ENCODE measurements at places on chromosomes 6 and 20.

DNA sequence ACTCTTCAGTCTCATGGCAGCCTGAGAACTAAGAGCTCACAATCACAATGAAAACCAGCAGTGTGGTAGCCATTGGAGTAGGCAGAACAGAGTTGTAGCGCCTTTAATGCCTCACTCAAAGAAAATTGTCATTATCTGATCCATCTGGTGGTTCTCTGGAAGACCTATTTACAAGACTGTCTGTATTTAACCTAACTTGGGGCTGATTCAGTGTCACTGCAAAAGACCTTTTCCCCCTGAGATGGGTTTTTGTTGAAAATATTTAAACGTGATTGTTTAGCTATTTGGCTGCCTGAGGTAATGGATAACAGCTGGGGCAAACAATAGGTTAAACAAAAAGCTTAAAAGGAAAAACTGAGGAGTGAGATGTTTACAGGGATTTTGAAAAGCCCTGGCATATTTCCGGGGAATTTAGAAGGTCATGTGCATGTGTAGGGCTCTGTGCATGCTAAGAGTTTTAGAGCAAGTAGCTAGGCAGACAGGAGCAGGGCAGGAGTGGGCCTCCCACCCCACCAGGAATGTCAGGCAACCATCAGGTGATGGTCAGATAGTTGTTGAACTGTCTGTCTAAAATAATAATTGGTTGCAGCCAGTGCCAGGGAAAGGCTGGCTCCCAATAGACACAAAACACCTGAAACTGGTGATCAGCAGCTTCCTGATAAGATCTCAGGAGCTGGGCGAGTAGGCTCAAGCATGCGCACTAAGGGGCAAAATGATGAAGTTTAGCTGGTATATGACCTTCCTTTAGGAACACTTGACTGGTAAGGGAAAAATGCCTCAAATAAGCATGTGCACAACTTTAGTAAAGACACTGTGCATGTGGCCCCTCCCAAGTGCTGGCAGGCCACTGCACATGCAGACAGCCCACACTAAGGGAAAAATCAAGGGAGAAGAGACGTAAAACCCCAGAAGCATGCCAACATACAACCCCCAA lies 70.8 kb upstream of the AKIRIN2 start:
- H3K4me1 ChIP-seq = no peaks in the 10 kb centered on the region
- H3K27ac ChIP-seq = no peak overlapping the region
- no peak overlapping the region for H3K4me3 ChIP-seq
- H3K36me3 ChIP-seq = no peaks in the 10 kb centered on the region
- DNase-seq = no peak

GRCh38 chr6:94736236-94736635 lies 841.1 kb upstream of the MANEA start:
- no peak for DNase-seq
- H3K4me3 ChIP-seq = no peak overlapping the region
- H3K27me3 ChIP-seq = no peaks in the 10 kb centered on the region
- no peaks in the 10 kb centered on the region for H3K36me3 ChIP-seq
- no peaks in the 10 kb centered on the region for H3K4me1 ChIP-seq
- no peak overlapping the region for H3K27ac ChIP-seq

- H3K4me1 ChIP-seq = no peaks in the 10 kb centered on the region
- DNase-seq = no peak
- H3K4me3 ChIP-seq = no peak overlapping the region
- no peaks in the 10 kb centered on the region for H3K27me3 ChIP-seq
- H3K36me3 ChIP-seq = peaks cover 69% of the 10 kb centered on the region
- H3K27ac ChIP-seq = no peak overlapping the region
These were observed 8.9 kb upstream of the SNRNP48 start for GRCh38 chr6:7580927-7581618.

- no peaks in the 10 kb centered on the region for H3K36me3 ChIP-seq
- H3K27me3 ChIP-seq = no peaks in the 10 kb centered on the region
- H3K27ac ChIP-seq = no peak overlapping the region
- no peak for DNase-seq
- H3K4me3 ChIP-seq = no peak overlapping the region
- H3K4me1 ChIP-seq = no peaks in the 10 kb centered on the region
These were observed 44.6 kb upstream of the HDDC2 start for GRCh38 chr6:125346201-125346925.

GRCh38 chr6:122790028-122790422 lies 967 bp downstream of the SMPDL3A start:
- no peaks in the 10 kb centered on the region for H3K27me3 ChIP-seq
- peak overlapping the region; percentile 77 for H3K4me3 ChIP-seq
- peaks cover 42% of the 10 kb centered on the region for H3K4me1 ChIP-seq

DNA sequence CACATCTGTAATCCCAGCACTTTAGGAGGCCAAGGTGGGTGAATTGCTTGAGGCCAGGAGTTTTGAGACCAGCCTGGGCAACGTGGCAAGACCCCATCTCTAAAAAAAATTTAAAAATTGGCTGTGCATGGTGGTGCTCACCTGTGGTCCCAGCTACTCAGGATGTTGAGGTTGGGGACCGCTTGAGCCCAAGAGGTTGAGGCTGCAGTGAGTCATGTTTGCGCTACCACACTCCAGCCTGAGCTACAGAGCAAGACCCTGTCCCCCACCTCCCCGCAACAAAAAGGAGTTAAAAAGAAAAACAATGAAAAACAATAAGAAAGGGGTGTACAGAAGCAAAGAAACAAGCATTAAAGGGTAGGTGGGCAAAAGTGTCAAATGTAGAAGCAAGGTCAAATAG lies 57.3 kb downstream of the CDK19 start:
- H3K4me3 ChIP-seq = no peak overlapping the region
- no peak for DNase-seq
- H3K27me3 ChIP-seq = no peaks in the 10 kb centered on the region
- H3K36me3 ChIP-seq = no peaks in the 10 kb centered on the region
- peaks cover 8% of the 10 kb centered on the region for H3K4me1 ChIP-seq

DNA sequence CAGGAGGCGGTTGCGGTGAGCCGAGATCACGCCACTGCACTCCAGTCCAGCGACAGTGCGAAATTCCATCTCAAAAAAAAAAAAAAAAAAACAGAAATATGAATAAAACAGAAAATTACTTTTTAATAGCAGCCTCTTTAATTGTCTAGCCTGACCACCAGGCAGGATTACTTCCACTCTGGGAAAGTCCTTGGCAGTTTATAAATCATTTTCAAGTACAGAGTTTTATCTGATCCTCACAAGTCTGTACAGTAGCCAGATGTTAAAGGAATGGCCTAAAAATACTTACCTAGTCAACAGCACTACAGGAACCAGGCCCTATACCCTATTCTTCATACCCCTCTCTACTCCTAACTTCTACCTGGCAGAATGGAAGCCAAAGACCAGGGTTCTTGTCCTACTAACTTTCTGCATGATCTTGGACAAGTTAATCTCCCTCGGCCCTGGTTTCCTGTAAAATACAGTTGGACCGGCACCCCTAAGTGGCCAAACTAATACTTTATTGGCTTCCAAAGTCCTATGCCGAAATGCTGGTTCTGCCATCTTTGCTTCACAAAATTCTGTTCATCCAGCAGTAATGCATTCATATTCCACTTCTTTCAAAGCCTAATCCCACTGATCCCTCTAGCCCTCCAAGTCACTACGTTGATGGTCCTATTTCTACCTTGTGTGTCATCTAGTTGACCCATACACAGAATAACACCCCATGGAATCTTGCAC lies 1.9 kb downstream of the EIF2S2 start:
- H3K36me3 ChIP-seq = peaks cover 1% of the 10 kb centered on the region
- H3K4me1 ChIP-seq = peaks cover 44% of the 10 kb centered on the region
- DNase-seq = no peak

- no peak overlapping the region for H3K4me3 ChIP-seq
- no peaks in the 10 kb centered on the region for H3K4me1 ChIP-seq
- H3K27me3 ChIP-seq = no peaks in the 10 kb centered on the region
- DNase-seq = no peak
These were observed 19.8 kb downstream of the ADGRF5 start for GRCh38 chr6:46901882-46902314.

DNA sequence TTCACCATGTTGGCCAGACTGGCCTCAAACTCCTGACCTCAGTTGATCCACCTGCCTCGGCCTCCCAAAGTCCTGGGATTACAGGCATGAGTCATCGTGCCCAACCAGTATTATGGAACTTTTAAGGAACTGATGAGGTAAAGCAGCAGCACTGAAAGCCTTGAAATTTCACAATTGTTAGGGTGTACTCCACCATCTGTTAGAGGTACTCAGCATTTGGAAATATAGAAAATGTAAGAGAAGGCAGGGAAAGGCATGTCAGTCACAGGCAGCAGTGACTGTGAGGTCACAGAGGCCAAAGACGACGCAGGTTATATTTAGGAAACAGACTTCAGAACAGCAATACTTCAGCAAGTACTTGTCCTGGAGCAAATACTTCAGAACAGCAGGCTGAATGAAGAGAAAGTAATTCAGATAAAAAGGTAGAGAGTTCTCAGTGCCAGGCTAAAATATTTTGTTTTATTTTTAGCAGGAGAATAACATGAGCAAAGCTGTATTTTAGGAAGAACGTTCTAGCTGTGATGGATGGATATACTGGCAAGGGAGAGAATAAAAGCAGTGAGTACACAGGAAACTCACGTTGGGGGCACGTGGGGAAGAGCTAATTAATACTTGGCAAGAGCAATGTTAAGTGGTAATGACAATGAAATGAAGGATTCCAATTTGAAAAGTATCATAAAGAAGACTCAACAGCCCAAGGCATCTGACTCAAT lies 67.2 kb downstream of the DTNBP1 start:
- H3K27ac ChIP-seq = no peak overlapping the region
- H3K36me3 ChIP-seq = no peaks in the 10 kb centered on the region
- peaks cover 8% of the 10 kb centered on the region for H3K4me1 ChIP-seq
- DNase-seq = no peak
- no peaks in the 10 kb centered on the region for H3K27me3 ChIP-seq
- H3K4me3 ChIP-seq = no peak overlapping the region

- no peak for DNase-seq
- peaks cover 14% of the 10 kb centered on the region for H3K27me3 ChIP-seq
- no peak overlapping the region for H3K27ac ChIP-seq
- peaks cover 5% of the 10 kb centered on the region for H3K4me1 ChIP-seq
- no peak overlapping the region for H3K4me3 ChIP-seq
These were observed 13.2 kb downstream of the ZNF831 start for GRCh38 chr20:59176812-59177211.

DNA sequence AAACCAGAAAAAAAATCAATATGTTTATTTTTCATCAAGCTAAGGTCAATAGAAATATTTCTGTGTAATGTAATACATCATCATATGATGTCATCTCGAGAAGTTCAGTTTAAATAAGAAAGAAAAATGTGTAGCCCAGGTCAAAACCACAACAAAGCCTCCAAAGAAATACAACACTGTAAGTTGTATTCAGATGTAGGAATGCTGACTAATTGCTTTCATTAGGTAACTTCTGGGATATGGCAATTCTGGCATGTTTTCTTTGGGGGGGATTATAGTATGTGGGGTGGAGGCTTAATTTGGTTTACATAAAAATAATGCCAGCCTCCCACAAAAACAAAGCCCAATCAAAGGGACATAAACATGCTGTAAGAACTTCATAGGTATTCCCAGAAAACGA lies 881.8 kb upstream of the CITED2 start:
- no peaks in the 10 kb centered on the region for H3K36me3 ChIP-seq
- H3K4me3 ChIP-seq = no peak overlapping the region
- DNase-seq = no peak
- H3K27ac ChIP-seq = no peak overlapping the region

DNA sequence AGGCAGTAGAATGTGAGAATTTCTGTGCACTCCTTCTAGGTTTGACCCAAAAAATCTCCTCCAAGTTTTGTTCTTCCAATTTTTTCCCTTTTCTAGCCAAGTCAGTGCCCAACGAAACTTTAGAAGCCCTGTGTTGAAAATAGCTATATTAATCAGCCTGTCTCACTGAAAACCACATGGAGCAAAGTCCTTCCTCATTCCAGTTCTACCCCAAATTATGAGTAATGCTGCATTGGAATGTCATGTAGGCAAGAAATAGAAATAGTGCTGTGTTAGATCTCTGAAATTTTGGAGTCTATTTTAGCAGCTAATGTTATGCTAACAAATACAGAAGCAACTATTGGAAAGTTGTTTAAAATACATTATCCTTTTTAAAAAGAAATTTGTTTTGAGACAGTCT lies 725.5 kb downstream of the TBC1D32 start:
- no peak for DNase-seq
- no peaks in the 10 kb centered on the region for H3K27me3 ChIP-seq
- H3K36me3 ChIP-seq = no peaks in the 10 kb centered on the region
- no peaks in the 10 kb centered on the region for H3K4me1 ChIP-seq
- H3K27ac ChIP-seq = no peak overlapping the region

DNA sequence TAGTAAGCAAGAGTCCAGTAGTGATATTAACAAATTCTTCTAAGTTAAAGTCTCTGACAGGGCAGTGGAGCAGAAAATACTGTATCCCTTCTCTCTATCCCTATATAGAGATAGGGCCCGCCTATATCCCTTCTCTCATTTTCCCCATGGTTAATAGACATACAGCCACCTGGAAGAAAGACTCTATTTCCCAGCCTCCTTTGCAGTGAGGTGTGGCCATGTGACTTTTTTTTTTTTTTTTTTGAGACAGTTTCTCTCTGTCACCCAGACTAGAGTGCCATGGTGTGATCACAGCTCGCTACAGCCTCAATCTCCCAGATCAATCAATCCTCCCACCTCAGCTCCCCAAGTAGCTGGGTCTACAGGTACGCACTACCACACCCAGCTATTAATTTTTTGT lies 16.7 kb upstream of the CDK5RAP1 start:
- H3K27me3 ChIP-seq = no peaks in the 10 kb centered on the region
- no peak for DNase-seq
- H3K36me3 ChIP-seq = peaks cover 3% of the 10 kb centered on the region
- no peak overlapping the region for H3K27ac ChIP-seq

DNA sequence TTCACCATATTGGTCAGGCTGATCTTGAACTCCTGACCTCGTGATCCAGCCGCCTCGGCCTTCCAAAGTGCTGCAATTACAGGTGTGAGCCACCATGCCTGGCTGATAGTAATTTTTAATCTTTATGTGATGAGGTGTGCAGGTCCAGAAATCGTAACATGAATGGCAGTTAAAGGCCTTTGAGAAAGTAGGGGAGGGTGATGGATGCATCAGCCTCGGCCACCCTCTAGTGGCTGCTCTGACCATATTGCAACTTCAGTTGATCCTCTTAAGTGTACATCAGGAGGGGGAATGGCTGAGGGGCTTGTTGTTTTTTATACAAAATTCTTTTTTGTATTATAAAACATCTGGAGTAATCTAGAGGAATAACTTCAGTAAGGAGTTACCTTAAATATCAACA lies 193.0 kb downstream of the ZFAND3 start:
- no peaks in the 10 kb centered on the region for H3K36me3 ChIP-seq
- no peaks in the 10 kb centered on the region for H3K27me3 ChIP-seq
- no peaks in the 10 kb centered on the region for H3K4me1 ChIP-seq
- H3K27ac ChIP-seq = no peak overlapping the region
- H3K4me3 ChIP-seq = no peak overlapping the region

DNA sequence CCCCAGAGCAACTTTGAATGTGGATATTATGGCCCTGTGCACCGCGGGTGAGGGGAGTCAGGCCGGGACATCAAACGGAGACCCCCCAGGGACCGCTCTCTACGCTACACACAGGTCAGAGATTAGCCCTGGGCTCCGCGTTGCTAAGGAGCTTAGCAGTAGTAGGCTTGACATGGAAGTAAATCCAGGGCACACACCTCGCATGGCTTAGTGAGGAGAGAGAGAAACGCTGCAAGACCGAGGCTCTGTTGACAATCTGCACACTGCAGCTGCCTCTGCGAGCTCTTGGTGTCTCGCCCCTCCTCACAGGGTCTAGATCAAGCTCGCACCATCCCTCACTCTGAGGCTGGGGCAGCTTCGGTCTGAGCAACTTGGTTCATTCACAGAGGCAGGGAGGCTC lies 116.1 kb upstream of the CDH4 start:
- no peak for DNase-seq
- no peaks in the 10 kb centered on the region for H3K4me1 ChIP-seq
- no peaks in the 10 kb centered on the region for H3K36me3 ChIP-seq

Data from suprapubic skin (tissue), 4 donors.